ENCODE measurements at places on chromosomes 7 and 10.

DNA sequence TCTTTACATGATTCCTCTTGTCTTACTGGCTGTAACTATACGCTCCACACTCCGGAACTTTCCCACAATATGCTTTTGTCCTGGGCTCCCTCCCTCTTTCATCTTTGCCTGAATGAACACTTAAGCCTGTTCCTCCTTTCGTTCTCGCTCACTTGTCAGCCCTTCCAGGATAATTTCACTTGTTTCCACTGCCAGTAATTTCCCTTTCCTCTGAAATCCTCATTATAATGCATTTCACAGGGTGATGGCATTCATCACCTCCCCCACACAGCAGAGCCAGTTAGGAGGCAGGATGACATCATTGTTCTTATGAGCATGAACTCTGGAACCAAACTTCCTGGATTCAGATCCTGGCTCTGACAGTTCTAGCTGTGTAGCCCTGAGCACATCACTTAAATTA lies 372.6 kb downstream of the GPR158 start:
- no peak for DNase-seq

GRCh38 chr7:82697897-82698296 lies 254.3 kb upstream of the CACNA2D1 start:
- DNase-seq = no peak

GRCh38 chr7:119256446-119257131 lies 1016.4 kb upstream of the KCND2 start:
- DNase-seq = no peak

GRCh38 chr10:62018131-62018911 lies 116.8 kb downstream of the ARID5B start:
- no peak for DNase-seq

DNA sequence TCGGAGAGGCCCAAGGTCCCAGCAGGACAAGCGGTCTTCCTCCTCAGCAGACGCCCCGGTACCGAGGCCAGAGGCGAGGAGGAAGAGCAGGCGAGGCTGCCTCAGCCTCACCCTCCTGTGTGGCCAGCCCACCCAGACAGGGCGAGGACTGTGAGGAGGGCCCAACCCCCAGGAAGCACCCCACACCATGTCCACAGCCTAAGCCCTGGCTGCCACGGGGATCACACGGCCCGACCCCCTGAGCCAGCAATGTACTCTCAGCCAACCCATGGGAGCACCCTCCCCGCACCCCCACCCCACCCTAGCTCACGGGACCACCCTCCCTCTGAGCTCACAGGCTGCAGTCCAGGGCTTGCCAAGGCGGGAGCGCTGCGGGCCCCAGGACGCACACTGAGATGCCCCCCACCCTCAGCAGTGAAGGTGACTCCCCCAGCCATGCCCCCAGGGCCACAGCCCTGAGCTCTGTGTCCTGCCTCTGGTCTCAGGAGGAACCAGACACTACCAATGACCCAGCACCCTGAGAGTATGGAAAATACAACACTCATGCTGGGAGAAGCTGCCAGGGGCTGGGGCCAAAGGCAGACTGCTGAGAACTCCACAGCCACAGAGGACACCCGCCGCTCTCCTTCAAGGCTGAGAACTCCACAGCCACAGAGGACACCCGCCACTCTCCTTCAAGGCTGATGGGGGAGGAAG lies 93.6 kb downstream of the MAD1L1 start:
- no peak for DNase-seq

DNA sequence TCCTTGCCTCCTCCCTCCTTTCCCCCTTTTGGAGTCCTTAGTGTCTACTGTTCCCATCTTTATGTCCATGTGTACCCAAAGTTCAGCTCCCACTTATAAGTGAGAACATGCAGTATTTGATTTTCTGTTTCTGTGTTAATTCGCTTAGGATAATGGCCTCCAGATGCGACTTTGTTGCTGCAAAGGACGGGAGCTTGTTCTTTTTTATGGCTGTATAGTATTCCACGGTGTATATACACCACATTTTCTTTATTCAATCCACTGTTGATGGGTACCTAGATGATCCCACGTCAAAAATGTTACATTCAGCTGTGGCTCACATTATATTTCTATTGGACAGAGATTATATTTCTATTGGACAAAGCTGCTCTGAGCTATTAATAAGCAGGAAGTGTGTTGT lies 24.4 kb upstream of the SEPHS1 start:
- DNase-seq = no peak

DNA sequence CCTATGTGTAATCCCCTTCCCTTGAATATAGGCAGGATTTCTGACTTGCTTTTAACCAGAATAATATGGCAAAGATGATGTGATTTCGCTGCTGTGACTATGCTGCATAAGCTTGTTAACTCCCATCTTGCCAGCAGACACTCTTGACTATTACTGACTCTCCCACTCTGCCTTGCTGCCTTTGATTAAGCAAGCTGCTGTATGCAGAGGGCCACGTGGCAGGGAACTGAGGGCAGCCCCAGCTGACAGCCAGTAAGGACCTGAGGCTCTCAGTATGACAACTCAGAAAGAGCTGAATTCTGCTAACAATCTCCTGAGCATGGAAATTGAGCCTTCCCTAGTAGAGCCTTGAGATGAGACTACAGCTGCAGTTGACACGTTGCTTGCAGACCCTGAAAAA lies 279.4 kb upstream of the CACNA2D1 start:
- DNase-seq = no peak

DNA sequence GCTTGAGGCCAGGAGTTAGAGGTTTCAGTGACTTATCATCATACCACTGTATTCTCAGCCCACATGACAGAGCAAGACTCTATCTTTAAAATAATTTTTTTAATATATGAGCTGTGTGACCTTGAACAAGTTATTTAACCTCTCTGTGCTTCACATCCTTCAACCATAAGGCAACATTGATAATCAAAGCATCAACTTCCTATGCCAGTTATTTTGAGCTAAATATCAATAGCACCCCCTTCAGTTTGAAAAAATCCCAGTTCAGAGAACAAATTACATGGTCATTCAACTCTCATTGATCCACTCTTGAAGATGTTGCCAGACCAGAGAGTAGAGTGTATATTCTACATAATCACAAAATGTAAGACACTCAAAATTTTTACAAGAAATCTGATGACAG lies 53.0 kb downstream of the ASNS start:
- no peak for DNase-seq

DNA sequence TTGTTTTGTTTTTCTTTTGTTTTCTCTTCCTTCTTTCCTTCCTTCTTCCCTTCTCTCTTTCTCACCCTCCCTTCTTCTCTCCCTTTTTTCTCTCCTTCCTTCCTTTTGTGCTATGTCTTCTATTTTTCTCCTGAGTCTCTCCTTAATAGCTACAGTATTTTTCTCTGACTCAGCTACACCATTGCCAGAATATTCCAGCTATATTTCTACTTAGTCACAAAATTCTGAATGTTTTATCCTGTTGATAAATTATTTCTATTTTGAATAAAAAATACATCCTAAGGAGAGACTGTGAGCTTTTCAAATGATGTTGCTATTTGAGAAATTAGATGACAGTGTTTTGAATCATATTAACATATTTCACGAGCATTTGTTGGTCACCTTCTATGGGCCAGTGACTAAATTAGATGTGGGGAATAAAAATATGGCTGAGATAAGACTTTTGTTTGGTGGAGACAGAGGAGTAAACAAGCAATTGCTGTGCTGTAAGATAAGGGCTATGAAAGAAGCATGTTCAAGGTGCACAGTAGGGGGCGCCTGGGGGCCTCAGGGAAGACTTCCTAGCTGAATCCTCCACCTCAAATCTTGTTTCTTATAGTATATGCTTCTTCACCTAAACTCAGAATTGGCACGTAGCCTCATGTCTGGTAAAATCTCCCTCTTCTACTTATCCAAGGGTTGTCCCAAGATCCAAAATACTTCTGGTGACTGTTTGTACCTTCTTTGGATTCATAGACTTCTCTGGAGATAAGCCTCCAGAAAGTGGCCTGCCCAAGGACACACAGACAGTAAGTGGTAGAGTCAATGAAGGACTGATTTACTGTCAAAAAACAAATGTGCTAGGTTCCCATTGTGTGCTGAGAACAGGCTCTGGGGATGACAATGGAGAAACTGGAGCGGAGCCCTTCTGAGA lies 115.5 kb upstream of the CREB5 start:
- no peak for DNase-seq

DNA sequence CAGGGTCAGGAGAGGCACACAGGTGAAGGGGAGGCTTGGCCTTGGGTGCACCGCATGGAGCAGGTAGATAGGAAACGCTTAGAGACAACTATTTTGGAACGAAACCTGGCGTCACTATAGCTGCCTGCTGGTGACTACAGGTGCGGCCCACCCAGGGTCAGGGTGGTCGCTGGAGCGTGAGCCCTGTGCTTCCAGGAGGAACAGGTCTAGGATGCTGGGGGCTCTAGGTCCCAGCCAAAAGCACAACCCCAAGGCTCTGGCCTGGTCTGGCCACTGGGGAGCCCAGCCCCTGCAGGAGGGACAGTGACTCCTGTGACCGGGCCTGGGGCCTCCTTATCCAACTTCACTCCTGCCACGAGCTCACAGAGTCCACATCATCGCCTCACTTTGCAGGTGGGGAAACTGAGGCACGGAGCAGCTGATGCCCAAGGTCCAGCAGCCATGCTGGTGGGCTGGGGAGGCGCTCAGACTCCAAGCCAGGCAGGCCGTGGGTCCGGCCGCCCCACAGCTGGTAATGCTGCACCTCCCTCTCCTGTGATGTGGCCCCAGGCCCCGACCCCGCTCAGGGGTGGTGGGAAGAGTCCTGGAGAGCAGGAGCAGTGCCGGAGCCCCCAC lies 9.0 kb downstream of the LFNG start:
- DNase-seq = no peak

GRCh38 chr10:9291081-9291480 lies 1236.6 kb downstream of the GATA3 start:
- DNase-seq = no peak

GRCh38 chr10:74419958-74420375 lies 268.9 kb downstream of the ADK start:
- DNase-seq = peak; percentile 20

GRCh38 chr10:16458166-16458955 lies 21.6 kb downstream of the PTER start:
- DNase-seq = no peak

- no peak for DNase-seq
Measured at GRCh38 chr7:117010375-117011133, 57.3 kb downstream of the ST7 start.

GRCh38 chr10:121409466-121410104 lies 188.7 kb downstream of the FGFR2 start:
- no peak for DNase-seq

All from GM13976 (cell line).